Activated naive CD8-positive, alpha-beta T cell treated with anti-CD3 and anti-CD28 coated beads, Interleukin-2, amount 50 U/mL, for 24 hours (primary cell): ENCODE measurements at places on chromosomes 1 and 21.

- no peak for DNase-seq
Measured at GRCh38 chr1:163161337-163161736, 41.4 kb downstream of the RGS5 start.

DNA sequence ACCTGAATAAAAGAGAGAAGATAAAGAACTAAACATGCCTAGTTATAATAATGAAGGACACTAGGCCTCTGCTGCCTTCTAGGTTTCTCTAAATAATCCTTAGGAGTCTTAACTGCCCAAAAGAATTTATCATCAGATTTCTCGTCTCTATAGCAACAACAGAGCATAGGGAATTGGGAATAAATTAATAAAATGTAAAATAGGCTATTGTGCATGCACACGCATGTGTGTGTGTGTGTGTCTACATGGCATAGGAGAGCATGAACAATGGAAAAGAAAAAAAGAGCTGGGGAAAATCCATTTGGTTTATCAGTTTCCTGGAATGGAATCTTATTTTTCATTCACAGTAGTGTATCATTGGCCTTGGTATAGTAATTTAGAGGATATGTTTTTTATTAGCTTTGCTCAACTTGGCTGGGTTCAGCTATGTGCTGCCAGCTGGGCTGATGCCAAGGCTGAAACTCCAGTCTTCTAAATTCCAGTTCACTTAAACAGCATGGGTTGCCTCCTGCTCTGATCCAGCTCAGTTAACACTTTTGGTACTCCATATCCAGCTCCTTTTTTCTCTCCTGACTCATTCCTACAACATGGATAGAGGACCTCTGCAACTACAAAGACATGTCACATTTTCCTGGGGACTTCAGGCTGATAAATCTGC is 80.6 kb upstream of the SLFNL1 start:
- DNase-seq, result no peak

DNA sequence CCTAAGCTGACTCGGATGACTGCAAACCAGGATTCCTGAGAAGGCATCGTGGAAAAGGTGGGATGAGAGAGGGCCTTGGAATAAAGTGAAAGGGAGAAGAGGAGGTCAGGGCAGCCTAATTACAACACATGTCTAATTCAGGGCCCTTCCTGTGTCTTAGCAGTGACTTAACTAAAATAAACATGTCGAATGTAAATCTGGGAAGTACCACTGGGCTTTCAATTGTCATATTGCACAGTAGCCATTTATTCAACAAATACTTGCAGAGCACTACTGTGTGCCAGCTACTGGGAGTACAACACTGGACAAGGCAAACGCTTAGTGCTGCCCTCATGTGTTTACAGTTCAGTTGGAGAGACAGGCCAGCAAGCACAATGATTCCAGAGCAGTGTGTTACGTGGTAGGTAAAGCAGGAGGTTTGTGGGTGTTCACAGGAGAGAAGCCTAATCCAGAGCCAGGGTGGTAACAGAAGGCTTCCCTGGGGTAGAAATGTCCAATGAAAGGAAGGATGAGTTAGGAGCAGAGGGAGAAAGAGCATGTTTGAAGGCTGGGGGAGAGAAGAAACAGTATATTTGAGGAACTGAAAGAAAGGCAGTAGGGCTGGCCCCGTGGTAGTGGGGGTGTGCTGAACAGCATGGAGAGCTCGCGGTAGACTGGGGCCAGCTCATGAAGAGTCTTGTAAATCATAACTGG is 38.0 kb upstream of the RASAL2 start:
- no peak for DNase-seq

DNA sequence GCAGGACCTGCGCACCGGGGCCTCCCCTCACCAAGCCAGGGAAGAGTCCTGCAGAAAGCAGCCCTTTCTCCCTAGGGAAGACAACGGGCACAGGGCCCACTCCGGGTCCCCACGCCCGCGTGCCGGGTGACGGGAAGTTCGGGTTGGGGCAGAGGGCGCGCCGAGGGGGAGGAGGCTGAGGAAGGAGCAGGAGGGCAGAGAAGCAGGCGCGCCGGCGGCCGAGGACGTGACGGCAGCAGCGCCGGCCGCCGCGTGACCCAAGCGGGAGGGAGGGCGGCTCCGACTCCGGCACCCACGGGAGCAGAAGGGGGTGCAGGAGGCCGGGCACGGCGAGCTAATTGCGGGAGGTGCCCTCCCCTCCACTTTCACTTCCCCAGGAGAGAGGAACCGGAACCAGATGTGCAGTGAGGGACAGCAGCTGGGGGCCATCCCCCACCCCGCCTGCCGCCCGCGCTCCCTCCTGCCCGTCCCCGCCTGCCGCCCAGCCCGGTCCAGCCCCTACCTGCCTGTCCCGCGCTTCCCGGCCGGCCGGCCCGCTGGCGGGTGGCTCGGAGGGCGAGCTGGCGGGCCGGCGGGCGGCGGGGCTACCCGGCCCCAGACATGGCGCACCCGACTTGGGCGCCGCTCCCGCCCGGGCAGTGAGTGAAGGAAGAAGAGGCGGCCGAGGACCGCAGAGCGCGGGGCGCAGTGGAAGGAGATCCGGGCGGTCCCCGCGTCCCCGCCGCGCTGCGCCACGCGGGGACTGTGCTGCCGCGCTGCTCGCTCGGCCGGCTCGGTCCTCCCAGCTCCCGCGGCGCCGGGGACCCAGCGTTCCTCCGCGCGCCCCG is 510 bp downstream of the DENND4B start:
- DNase-seq, result peak; percentile 80

GRCh38 chr1:152969036-152969435 is 1.4 kb upstream of the SPRR4 start:
- no peak for DNase-seq

DNA sequence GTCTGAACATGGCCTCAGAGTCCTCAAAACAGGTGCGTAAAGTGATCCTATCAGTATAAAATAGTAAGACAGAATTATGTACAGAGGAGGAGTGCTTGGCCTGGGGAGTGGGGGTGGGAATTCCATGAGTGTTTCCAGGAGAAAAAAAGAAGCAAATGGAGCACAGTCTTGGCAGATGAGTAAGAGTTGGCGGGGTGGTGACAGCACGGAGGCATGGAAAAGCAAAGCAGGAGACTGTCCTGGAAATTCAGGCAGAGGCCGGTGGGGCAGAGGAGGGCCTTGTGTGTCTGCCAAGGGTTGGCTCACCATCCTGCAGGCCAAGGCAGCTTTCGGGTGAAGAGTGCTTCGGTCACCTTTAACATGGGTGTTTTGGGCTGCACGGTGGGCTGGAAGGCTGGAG is 63.4 kb downstream of the OPTC start:
- no peak for DNase-seq

DNA sequence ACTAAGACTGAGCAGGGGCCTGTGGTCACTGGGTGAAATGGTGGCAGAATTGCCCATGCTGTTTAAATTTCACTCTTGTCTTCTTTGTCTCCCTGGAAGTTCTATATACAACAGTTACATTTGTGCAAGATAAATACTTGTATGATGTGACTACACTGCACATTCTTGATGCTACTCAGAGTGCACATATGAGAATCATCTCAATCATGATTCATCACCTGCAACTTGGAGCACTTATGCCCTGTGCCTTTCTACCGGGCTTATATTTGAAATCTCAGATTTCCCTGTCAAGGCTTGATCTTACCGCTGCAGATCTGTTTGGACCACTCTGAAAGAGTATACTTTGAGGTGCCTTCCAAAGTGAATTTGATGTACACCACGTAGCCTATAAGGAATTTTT is 10.6 kb downstream of the PGM1 start:
- DNase-seq, result no peak

- no peak for DNase-seq
Measured at GRCh38 chr1:160367934-160368923, 1.4 kb downstream of the NHLH1 start.

DNA sequence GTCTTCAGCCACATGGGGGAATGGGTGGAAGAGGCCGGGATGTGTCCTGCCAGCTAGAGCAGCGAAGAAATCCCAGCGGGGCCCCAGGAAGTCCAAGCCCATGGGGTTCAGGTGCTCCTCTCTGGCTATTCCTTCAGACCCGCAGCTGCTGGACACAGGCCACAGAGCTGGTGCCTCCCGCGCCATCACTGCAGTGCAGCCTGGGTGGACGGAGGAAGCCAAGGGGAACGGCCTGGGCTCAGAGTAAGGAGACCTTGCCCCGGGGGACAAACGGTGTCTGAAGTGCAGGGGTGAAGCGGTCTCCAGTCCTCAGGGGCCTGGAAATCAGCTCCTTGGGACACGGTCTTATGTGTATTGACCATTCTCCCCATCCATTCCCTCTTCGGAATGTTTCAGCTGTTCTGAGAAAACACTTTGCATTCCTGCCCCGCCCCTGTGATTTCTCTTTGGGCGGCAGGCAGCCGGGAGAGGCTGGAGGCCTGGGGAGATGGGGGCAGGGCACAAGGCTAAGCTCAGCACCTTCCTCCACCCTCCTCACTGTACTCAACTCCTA is 18.4 kb downstream of the MTHFR start:
- no peak for DNase-seq

- DNase-seq, result peak; percentile 42
Measured at GRCh38 chr1:21261551-21262292, 28.5 kb downstream of the ECE1 start.

- no peak for DNase-seq
Measured at GRCh38 chr1:106960412-106960811, 96.1 kb upstream of the PRMT6 start.

- no peak for DNase-seq
Measured at GRCh38 chr1:51799372-51799771, 79.2 kb downstream of the NRDC start.

GRCh38 chr1:197198911-197199310 is 52.4 kb upstream of the ASPM start:
- DNase-seq, result no peak

DNA sequence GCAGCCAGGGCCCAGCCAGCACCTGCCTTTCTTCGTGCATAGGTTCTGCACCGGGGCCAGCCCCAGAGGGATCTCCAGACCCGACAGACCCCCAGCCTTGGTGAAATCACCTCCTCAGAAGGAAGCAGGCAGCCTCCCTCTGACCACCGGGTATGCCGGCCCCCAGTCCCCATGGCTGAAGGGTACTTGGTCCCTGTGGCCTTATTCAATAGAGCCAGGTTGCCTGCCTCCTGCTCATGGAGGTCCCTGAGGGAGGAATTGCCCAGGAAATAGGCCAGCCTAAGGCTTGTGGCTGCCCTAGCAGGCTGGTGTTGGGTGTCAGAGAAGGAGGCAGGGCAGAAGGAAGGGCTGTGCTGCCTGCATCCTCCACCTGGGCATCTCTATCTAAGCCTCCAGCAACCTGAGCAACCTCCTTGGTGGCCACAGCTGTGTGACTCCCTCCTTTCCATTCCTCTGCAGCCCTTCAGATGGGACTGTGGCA is 338.2 kb upstream of the VAMP3 start:
- DNase-seq, result no peak

DNA sequence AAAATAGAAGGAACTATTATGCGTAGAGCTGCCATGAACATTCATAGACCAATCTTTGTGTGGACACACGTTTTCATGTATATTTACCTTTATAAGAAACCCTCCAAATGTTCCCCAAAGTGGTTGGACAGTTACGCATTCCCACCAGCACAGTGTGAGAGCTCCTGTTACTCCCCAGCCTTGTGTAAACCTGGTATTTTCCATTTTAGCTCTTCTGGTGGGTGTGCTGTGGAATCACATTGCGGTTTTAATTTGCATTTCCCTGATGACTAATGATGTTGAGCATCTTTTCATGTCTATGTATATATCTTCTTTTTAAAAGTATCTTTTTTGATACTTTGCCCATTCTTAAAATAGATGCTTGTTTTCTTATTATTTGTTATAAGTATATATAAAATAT is 3.2 kb upstream of the UBASH3A start:
- no peak for DNase-seq

DNA sequence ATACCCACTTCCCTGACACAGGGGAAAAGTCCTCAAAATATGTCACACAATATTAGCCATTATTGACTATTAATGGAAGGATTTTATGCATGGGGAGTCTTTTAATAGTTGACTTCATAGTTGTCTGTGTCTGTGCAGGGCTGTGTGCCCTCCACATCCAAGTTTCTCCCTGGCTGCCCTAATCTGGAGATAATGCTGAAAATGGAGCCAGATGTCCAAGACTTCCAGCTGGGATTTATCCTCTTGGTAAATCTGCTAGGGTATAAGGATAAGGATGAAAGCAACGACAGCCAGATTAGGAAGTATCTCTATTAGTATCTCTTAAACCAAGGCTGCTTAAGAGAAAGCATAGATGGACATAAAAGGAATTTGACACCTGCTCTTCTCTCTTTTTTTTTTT is 42.1 kb downstream of the CDK18 start:
- no peak for DNase-seq

DNA sequence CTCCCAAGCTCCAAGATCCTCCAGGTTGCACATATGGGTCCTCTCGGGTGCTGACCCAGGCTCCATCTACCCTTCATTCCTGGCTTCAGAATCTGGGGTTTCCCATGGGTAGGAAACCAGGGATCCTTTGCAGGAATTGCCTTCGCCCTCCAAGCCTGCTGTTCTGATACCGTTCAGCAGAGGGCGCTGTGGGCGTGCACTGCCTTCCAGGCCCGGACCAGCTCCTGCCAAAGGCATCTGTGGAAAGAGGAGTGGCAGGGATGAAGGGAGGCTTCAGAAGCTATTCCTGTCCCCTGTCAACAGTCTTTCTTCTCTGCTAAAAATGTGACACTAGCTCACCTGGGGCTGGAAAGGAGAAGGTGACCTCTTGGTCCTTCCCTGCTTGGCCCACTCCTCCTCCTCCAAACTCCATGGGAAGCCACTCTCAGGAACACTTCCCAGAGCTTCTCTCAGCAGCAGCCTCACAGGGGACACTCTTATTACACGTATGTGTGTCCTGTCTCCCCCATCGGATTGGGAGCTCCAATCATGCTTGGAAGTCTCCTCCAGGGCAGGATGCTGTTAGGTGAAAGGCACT is 71.2 kb downstream of the VWA5B1 start:
- DNase-seq, result peak; percentile 61

GRCh38 chr1:25564777-25565574 is 21.6 kb downstream of the LDLRAP1 start:
- DNase-seq, result no peak

GRCh38 chr21:28770867-28771661 is 221.6 kb downstream of the LTN1 start:
- DNase-seq, result no peak
